ENCODE measurements at places on chromosomes 7 and 10.
A peak's percentile ranks its signal among the peaks of the same experiment; 100 is the strongest.

DNA sequence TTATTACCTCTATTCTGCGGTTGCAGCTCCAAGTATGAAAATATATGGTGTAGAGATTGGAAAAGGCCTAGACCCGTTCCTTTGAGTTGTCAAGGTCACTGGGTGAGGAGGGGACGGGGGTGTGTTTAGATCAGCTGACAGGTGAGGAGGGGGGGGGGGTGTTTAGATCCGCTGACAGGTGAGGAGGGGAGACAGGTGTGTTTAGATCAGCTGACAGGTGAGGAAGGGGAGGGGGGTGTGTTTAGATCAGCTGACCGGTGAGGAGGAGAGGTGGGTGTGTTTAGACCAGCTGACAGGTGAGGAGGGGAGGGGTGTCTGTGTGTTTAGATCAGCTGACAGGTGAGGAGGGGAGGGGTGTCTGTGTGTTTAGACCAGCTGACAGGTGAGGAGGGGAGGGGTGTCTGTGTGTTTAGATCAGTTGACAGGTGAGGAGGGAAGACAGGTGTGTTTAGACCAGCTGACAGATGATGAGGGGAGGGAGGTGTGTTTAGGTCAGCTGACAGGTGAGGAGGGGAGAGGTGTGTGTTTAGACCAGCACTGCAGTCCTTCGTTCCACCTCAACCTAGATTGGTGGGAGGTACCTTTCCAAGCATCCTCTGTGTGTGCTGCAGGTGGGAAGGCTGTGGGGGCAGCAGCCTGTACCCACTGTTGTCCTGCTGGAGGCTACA is 655.0 kb upstream of the ADARB2 start:
- no peak for DNase-seq
- no peak overlapping the region for H3K4me3 ChIP-seq
- no peaks in the 10 kb centered on the region for H3K27me3 ChIP-seq

GRCh38 chr10:15802375-15802949 is 57.8 kb downstream of the MINDY3 start:
- H3K27ac ChIP-seq: no peak overlapping the region
- H3K4me3 ChIP-seq: no peak overlapping the region
- DNase-seq: no peak
- no peaks in the 10 kb centered on the region for H3K36me3 ChIP-seq

- H3K4me1 ChIP-seq: no peaks in the 10 kb centered on the region
- no peak for DNase-seq
- H3K27me3 ChIP-seq: no peaks in the 10 kb centered on the region
- H3K27ac ChIP-seq: no peak overlapping the region
- H3K36me3 ChIP-seq: no peaks in the 10 kb centered on the region
Observed at GRCh38 chr7:14858866-14859265, 43.7 kb downstream of the DGKB start.

DNA sequence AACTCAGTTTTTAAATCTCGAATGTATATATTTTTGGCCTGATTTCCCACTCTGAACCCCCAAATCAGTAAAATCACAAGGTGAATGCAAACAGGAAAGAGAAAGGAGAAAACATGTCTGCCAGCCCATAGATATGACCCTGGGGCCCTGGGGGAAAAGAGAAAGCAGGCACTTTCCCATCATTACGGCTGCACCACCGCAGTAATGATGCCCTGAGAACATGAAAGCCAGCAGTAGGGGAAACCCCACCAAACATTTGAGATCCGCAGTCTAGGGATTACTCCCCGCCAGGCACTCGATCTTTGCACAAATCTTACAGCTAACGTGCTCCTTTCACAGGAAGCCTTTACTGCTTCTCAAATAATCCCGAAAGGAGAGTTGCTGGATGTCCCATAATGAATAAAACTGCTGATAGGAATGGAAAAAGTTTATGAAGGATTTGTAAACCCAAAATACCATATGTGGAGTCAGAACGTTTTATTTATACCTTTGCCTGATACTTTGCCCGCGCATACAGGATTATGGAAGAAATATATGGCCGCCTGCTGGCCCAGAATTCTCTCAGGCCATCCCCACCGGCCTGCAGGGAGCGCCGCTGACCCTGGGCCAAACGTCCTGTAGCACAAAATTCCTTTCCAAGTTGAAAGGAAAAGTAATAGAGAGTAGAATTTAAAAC is 180.0 kb upstream of the INHBA start:
- no peaks in the 10 kb centered on the region for H3K36me3 ChIP-seq
- no peak overlapping the region for H3K27ac ChIP-seq
- no peak overlapping the region for H3K4me3 ChIP-seq
- no peaks in the 10 kb centered on the region for H3K4me1 ChIP-seq

GRCh38 chr10:68139448-68140272 is 30.4 kb downstream of the MYPN start:
- no peaks in the 10 kb centered on the region for H3K27me3 ChIP-seq
- H3K4me3 ChIP-seq: no peak overlapping the region
- no peaks in the 10 kb centered on the region for H3K36me3 ChIP-seq
- H3K4me1 ChIP-seq: no peaks in the 10 kb centered on the region
- H3K27ac ChIP-seq: no peak overlapping the region

DNA sequence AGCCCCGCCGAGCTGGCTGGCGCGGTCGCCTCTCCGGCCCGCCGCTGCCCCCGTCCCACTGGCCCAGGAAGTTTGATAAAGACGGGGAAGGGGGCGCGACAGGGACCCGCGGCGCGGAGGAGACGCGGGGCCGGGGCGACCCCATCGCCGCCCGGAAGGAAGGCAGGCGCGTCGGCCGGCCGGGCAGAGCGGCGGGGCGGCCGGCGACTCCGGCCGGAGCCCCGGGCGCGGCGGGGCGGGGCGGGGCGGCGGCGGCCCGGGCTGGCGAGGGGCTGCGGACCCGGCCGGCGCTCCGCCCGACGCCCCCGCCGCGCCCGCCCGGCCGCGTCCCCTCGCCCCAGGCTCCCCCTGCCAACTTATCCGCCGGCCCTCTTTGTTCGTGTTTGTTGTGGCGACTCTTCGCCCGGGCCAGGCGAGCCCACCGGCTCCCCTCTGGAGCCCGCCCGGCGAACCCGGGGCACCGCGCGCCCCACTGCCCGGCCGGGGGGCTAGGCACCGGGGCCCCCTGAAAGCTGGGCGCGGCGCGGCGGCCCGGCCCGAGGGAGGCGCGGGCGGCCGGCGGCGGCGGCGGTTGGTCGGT is 571 bp downstream of the KDM7A start:
- no peak overlapping the region for H3K27ac ChIP-seq
- peak overlapping the region; percentile 88 for H3K4me3 ChIP-seq
- no peaks in the 10 kb centered on the region for H3K36me3 ChIP-seq

- H3K27me3 ChIP-seq: no peaks in the 10 kb centered on the region
- H3K36me3 ChIP-seq: no peaks in the 10 kb centered on the region
- no peaks in the 10 kb centered on the region for H3K4me1 ChIP-seq
- no peak for DNase-seq
- no peak overlapping the region for H3K4me3 ChIP-seq
- H3K27ac ChIP-seq: no peak overlapping the region
Observed at GRCh38 chr10:46523962-46524471, 32.4 kb downstream of the GPRIN2 start.

DNA sequence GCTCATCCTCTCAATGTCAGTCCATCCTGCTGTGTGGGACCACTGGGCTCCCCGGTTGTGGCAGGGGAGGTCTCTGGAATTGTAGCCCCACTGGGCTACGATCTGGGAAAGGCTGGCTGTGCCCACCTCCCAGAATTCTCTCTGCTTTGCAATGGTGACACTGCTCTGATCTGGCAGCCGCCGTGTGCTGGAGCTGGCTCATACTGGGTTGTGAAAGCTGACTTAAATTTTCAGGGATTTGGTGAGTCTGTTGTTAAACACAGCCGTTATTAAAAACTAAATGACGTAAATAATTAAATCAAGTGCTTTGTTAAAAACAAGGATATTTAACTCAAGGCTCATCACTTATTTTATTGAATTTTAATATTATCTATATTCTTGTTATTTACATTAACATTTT is 160.0 kb downstream of the TAX1BP1 start:
- no peaks in the 10 kb centered on the region for H3K4me1 ChIP-seq
- H3K27ac ChIP-seq: no peak overlapping the region
- no peaks in the 10 kb centered on the region for H3K36me3 ChIP-seq
- no peaks in the 10 kb centered on the region for H3K27me3 ChIP-seq
- H3K4me3 ChIP-seq: no peak overlapping the region

DNA sequence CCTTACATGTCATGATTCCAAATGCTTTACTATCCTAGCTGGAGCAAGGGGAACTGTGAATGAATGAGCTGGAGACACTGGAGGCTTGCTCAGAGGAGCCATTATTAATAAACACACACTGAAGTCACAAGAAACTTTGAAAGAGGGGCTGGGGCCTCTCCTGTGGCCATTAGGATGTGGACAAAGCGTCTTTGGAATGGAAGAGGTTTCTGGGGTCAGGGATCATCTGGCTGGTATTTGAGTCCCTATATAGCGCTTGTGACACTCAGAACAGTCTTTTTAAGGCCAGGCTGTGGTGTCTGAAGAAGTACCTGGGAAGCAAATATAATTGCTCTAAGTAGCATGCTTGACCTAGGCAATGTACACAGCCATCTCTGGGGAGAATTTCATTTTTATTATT is 193.0 kb downstream of the JCAD start:
- H3K27me3 ChIP-seq: no peaks in the 10 kb centered on the region
- no peak for DNase-seq
- no peak overlapping the region for H3K4me3 ChIP-seq
- no peak overlapping the region for H3K27ac ChIP-seq
- H3K36me3 ChIP-seq: no peaks in the 10 kb centered on the region
- H3K4me1 ChIP-seq: no peaks in the 10 kb centered on the region

GRCh38 chr7:45920502-45921380 is at the start of gene IGFBP3:
Gene IGFBP3, minus strand, starts transcription at chr7:45921272. Its CDS starts 132 bp downstream, at chr7:45921140.
- H3K27me3 ChIP-seq: peaks cover 56% of the 10 kb centered on the region
- no peak within 1 kb of the TSS for H3K27ac ChIP-seq
- H3K36me3 ChIP-seq: no peaks in the 10 kb centered on the region

GRCh38 chr7:143221737-143222136 is at the start of gene TAS2R40:
Gene TAS2R40, plus strand, starts transcription at chr7:143222037. Its CDS starts 42 bp downstream, at chr7:143222079.
- no peaks in the 10 kb centered on the region for H3K4me1 ChIP-seq
- no peak for DNase-seq
- H3K27ac ChIP-seq: no peak within 1 kb of the TSS
- no peaks in the 10 kb centered on the region for H3K27me3 ChIP-seq
- H3K4me3 ChIP-seq: no peak within 1 kb of the TSS

GRCh38 chr7:84187813-84188510 is 6.6 kb downstream of the SEMA3A start:
- no peaks in the 10 kb centered on the region for H3K27me3 ChIP-seq
- H3K27ac ChIP-seq: peak overlapping the region; percentile 8
- H3K36me3 ChIP-seq: no peaks in the 10 kb centered on the region
- H3K4me3 ChIP-seq: no peak overlapping the region
- H3K4me1 ChIP-seq: peaks cover 51% of the 10 kb centered on the region

DNA sequence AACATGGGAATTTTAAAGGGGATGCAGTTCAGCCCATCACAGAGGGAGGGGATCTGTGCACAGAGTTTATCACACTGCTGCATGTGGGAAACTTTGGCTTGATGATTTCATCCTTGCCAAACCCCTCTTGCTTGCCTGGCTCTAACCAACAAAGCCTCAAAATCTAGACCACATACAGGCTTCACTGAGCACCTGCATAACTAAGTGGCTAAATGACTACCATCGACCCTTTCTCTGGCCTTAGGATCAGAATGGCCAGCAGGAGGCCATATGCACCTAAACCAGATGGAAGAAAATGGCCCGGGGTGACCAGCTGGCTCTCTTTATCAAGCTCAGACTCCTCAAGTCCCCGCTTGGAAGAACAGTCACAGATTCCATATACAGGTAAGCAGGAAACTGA is 15.6 kb upstream of the ZNF25 start:
- DNase-seq: no peak
- H3K4me1 ChIP-seq: no peaks in the 10 kb centered on the region
- no peak overlapping the region for H3K27ac ChIP-seq

DNA sequence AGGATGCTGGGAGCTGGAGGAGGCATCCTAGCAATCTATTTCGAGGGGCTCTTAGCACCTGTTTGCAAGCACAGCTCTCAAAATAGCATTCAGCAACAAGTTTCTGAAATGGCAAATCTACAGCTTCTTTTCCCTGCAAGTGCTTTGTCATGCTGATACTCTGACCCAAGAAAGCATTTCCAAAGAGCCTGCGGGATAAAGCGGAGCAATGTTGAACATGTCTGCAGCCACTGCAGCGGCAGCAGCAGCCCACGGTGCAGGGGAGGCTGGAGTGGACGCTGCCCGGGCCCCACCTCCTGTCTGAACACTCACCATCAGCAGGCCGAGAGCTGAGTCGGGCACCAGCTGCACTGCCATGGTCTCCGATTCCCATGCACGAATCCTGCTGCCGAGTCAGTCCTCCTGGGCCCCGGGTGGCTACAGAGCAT is 964 bp downstream of the FRMD4A start:
- H3K4me1 ChIP-seq: peaks cover 14% of the 10 kb centered on the region
- H3K27ac ChIP-seq: no peak overlapping the region
- no peaks in the 10 kb centered on the region for H3K36me3 ChIP-seq
- H3K4me3 ChIP-seq: no peak overlapping the region
- no peaks in the 10 kb centered on the region for H3K27me3 ChIP-seq

DNA sequence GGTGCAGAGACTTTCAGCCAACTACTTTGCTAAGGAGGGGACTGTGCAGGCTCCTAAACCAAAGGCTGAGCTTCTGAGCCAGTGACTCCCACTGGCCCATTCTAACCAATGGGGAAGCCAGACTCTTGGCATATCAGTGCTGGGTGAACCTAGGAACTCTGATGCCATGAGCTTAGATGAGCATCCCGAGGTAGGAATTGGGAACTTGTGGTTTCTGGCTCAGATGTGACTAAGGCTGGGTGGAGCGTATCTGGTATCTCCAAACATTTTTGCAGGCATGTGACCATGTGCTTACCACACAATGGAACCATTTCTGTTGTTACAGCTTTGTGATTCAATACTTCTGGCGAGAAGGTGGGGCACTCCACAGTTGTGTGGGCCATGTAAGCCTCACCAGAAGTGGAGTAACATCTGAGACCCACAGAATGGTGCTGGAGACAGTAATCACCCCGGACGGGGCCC is 2.5 kb upstream of the AVPI1 start:
- peaks cover 10% of the 10 kb centered on the region for H3K27me3 ChIP-seq
- DNase-seq: no peak
- H3K4me3 ChIP-seq: no peak overlapping the region
- peaks cover 11% of the 10 kb centered on the region for H3K4me1 ChIP-seq

DNA sequence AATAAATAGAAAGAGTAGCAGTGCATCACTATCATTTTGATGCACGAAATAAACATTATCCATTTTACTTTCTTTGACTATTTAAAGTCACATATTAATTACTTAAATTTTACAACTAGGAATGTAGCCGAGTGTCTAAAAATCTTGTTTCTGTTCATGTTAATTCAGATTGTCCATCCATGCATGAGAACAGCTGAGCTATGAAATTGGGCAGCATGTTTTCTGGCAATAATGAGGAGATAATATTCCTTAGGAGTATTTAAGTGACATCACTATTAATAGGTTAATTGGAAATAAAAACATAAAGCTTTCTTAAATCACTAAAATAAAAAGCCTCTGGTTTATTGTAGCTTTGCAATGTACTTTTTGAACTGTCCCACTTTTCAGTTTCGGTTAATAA is 293.8 kb downstream of the PHTF2 start:
- H3K27ac ChIP-seq: no peak overlapping the region
- H3K4me1 ChIP-seq: no peaks in the 10 kb centered on the region
- DNase-seq: no peak
- no peaks in the 10 kb centered on the region for H3K27me3 ChIP-seq

- no peaks in the 10 kb centered on the region for H3K36me3 ChIP-seq
- no peak overlapping the region for H3K4me3 ChIP-seq
- H3K4me1 ChIP-seq: peaks cover 19% of the 10 kb centered on the region
- H3K27me3 ChIP-seq: no peaks in the 10 kb centered on the region
- peak overlapping the region; percentile 75 for H3K27ac ChIP-seq
- DNase-seq: peak; percentile 76
Observed at GRCh38 chr10:101607124-101607523, 19.0 kb downstream of the DPCD start.
